ENCODE measurements at places on chromosomes 6 and 20.

DNA sequence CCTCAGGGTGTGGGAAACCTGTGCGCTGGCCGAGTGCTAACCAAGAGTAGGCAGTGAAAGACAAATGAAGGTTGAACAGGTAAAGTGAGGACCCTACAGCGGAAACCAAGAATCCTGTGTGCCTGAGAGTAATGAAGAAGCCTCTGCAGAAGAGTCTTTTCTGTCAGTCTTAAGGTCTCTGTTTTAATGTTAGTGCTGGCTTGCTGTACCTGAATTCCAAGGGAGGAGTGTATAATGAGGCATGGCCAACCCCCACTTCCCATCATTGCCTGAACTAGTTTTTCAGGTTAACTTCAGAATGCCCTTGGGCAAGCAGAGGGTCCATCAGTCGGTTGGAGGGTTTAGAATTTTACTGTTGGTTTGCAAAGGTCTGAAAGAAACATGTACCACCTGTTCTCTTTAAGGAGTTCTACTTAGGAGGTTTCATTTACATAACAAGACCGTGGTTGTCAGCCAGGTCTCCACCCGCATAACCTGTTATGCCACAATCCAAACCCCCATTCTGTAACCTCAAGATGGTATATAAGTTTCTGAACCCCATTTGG, 589 bp upstream of the PDCD2 start:
- DNase-seq: no peak

GRCh38 chr20:60447703-60448102, 489.5 kb downstream of the CDH26 start:
- DNase-seq: no peak

GRCh38 chr6:125346926-125347563, 45.3 kb upstream of the HDDC2 start:
- no peak for DNase-seq

DNA sequence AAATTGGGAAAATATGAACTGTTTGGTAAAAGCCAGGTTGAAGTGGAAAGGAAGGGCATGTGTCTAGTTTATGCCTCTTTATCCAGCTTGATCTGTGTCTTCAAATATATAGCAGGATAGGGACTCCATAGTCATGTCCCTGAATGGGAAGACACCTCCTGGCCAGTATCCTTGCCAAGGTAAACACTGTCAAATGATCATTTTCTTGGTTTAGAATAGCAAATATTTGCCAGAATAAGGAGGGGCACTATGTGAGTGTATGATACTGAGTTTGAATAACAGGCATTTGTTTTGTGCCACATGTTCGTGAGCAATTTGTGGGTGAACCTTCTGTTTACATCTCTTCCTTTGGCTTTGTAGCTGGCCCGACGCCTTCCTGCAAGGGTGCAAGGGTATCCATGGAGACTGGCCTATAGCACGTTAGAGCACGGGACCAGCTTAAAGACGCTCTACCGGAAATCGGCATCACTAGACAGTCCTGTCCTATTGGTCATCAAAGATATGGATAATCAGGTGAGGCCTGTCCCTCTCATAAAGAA, 34.2 kb upstream of the HINT3 start:
- no peak for DNase-seq

All from T-helper 1 cell (primary cell).